ENCODE measurements at places on chromosomes 4 and X.

DNA sequence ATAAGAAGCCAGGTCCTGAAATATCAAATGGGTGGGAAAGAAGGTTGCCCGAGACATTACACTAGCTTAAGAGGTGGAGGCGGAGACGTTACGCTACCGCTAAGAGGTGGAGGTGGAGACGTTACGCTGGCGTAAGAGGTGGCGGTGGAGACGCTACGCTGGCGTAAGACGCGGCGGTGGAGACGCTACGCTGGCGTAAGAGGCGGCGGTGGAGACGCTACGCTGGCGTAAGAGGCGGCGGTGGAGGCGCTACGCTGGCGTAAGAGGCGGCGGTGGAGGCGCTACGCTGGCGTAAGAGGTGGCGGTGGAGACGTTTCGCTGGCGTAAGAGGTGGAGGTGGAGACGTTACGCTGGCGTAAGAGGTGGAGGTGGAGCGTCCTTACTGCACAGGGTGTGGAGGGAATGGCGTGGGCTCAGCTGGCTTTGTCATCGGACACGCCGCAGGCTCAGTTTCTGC is 12.8 kb downstream of the CYP4V2 start:
- peak; percentile 65 for DNase-seq

DNA sequence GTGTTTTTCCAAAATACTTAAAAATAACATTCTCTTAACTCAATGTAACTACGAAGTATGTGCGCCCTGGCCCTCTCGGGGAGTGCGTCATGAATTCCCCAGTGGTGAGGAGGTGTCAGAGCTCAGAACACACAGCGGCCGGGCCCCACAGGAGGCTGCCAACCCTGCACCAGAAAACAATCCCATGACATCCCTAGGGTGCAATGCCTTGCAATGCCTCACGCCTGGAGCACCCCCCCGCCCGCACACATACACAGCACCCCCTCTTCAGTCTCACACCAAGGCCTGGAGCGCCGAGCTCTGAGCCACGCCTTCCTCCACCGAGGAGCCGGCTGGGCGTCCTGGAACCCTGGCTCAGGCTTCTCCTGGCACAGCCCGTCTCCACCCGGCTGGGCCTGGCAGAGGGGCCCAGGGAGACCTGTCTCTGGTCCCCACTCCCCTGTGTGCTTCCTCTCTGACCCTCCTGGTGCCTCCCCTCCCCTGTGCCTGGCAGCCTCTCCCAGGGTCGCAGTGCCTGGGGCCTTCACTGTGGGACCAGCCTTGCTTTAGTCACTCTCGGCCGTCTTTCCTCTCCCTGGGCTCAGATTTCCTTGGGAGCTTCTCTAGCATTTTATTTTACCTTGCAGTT is 108.2 kb upstream of the ADRA2C start:
- no peak for DNase-seq

DNA sequence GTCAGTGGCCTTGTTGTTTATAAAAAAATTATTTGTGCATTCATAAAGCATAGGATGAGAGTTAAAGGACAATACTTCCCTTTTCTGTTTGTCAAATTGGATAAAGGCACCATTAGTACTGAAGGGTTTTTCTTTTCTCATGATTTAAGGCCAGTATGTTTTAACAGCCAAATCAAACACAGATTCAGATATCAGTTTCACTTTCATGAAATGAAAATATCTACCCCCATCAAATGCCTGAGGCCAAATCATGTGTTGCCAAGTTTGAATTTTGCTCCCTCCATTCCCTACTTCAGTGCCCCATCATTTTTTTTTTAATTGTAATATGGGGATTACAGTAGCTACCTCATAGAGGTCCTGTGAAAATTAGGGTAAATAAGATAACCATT is 745.9 kb downstream of the RPA4 start:
- no peak for DNase-seq

DNA sequence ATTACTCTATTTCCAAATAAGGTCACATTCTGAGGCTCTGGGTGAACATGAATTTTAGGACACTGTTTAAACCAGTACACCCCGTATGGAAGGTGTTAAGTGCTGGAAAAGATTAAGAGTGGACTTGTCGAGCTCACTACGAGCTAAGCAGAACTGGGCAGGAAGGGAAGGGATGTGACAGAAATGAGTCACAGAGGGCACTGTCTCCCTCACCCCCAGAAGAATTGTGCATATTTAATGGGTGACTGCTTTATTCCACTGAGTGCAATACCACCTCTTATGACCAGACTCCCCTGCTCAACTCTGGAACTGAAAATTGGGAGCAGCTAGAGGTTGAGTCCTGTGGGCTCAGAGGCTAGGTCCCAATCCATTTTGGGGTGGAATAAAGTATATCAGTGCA is 187.4 kb upstream of the RPS6KA3 start:
- DNase-seq: no peak

DNA sequence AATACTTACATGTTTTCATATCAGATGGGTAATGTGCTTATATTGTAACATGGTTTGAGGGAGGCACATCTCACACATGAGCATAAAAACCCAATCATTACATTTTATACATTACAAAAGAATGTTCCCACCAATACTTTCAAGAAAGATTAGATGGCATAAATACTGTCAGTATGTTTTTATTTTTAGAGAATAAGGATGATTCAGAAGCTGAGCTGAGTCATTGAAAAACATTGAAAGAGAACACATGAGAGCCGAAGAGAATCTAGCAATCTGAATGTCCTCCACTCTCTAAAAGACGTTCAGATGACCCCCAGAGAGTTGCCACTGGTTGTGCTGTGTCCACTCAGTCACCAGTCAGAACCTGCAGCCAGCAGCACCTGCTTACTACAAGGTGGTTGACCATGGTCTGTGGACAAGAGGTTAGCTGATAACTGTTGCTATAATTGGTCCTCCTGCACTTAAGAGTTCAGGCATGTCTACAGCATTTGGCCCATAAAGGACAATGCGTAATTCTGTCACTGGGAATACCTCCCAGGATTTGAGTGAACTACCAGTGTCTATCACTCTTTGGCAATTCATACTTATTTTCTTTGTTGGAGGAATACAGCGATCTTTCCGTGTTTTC is 382.2 kb upstream of the IGFBP7 start:
- no peak for DNase-seq

GRCh38 chrX:2707334-2707760 is 16.3 kb downstream of the CD99 start:
- no peak for DNase-seq
